T-cell (primary cell): ENCODE measurements at places on chromosomes 16 and 17.
A peak's percentile ranks its signal among the peaks of the same experiment; 100 is the strongest.

- no peak for DNase-seq
Observed at GRCh38 chr17:68602289-68602688, 1.1 kb upstream of the FAM20A start.

- no peak for DNase-seq
Observed at GRCh38 chr17:34847938-34848337, 113.3 kb downstream of the CCT6B start.

- DNase-seq, result peak; percentile 64
Observed at GRCh38 chr16:58487566-58488351, 12.2 kb upstream of the NDRG4 start.

GRCh38 chr16:82470620-82471152 lies 156.1 kb upstream of the CDH13 start:
- DNase-seq, result no peak

GRCh38 chr16:67750466-67750865 lies 31.4 kb upstream of the GFOD2 start:
- DNase-seq, result no peak

DNA sequence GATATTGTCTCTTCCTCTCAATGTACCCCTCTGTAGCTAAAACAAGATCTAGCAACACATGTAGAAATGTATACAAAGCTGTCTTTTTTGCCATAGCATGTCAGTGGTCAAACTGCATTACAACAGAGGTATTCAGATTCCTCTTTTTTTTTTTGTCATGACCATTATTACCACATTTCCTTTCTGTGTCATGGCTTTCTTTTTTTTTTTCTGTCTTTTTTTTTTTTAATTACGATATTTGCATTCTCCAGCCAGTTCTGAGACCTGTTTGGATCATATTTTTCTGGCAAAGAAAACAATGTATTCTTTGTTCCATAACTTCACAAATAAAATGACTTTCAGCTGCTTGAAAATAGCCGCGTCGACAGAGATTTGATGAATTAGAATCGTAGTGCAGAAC lies 27.4 kb upstream of the CAPNS2 start:
- DNase-seq, result no peak

DNA sequence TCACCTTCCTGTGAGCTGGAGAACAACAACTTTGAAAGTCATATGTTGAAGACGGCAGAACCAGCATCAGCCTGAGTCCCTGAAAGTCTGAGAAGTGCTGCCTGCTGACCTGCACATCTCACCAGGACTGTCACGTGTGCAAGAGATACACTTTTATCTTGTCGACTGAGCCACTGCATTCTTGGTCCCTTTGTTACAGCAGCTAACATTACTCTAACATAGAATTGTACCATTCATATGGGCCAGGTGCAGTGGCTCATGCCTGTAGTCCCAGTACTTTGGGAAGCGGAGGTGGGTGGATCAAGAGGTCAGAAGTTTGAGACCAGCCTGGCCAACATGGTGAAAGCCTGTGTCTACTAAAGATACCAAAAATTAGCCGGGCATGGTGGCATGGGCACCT lies 40.1 kb downstream of the MARCHF10 start:
- DNase-seq, result no peak
